ENCODE measurements at places on chromosomes 5 and 9.

DNA sequence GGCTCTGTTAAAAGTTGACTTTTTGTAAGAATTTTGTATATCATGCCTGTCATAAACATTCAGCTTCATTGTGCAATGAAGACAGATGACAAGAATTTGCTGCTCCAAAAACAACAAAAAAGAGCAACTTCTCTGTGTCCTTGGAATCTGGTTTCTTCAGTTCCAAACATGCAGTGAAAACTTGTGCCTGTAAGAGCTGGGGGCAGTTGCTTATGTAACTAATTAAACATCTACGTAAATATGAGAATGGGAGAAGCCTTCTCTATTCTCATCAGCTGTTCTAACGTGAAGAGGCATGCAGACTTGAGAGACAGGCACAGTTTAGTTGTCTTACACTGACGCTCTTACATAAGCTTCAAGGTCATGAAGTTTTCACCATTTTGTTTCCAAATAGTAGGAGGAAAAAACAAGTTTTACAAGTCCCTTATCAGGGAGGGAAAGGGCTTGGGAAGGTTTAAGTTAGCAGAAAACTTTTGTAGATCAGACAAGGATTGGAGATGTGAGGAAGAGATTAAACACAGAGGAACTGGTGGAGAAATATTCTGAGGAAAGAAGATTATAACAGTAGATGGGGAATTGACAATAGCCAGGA, 170.4 kb downstream of the RFK start:
- no peak for DNase-seq

- DNase-seq, result no peak
Observed at GRCh38 chr9:107224252-107224651, 58.8 kb upstream of the RAD23B start.

GRCh38 chr5:74655206-74655605, 14.7 kb upstream of the ENC1 start:
- DNase-seq, result no peak

DNA sequence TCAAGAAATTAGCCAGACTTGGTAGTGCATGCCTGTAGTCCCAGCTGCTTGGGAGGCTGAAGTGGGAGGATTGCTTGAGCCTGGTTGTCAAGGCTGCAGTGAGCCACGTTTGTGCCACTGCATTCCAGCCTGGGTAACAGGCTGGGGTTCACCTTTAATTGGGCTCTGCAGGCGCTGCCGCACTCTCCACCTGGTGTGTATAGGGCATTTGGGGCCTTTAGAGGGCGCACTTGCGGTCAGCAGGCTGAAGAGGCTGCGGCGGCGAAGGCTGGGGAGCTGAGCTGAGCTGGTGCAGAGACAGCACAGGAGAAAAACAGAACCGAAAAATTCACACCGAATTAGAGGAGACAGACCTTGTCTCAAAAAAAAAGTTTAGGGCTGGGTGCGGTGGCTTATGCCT, 31.2 kb downstream of the CDK7 start:
- DNase-seq, result no peak

GRCh38 chr9:68577774-68578591, 37.3 kb upstream of the TMEM252 start:
- DNase-seq, result no peak

GRCh38 chr5:107401470-107402122, 269.1 kb downstream of the EFNA5 start:
- DNase-seq, result no peak

- no peak for DNase-seq
Observed at GRCh38 chr5:134549714-134550113, 24.2 kb downstream of the JADE2 start.

- no peak for DNase-seq
Observed at GRCh38 chr5:148776261-148776660, 50.1 kb upstream of the ADRB2 start.
